ENCODE measurements at places on chromosomes 6 and 20. TPM values are rescaled to one million over a fixed set of nuclear protein-coding genes. Genes with fewer than 3 reads are reported as not detected.
A peak's percentile ranks its signal among the peaks of the same experiment; 100 is the strongest.

Gene GRM4
- total RNA-seq = not detected

Gene HLA-DRA
- 73.9 TPM for total RNA-seq

Gene ANGPT4
- total RNA-seq = 0.13 TPM

Gene SNHG17
- 26.5 TPM for total RNA-seq

Gene SLC22A7
- total RNA-seq = not detected

Gene TTLL9
- not detected for total RNA-seq

Gene BANF2
- not detected for total RNA-seq

Gene NOTCH4
- 10.9 TPM for total RNA-seq

DNA sequence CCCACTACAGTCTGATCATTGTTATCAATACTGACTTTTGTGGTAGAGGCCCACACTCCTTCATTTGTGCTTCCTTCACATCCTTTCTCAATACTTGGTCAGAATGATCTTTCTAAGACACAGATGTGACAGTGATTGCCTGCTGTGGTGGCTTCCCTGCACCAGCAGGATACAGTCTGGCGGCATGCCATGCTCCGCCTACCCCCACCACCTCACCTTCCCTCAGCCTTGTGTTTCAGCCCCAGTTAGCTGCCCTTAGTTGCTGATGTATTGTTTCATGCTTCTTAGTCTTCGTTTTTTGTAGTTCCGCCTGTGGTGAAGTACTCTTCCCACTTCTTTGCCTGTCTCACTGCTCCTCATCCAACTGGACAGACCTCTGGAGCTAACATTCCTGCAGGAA, 10.9 kb downstream of the LRRC1 start:
- H3K4me3 ChIP-seq = no peak overlapping the region
- H3K27me3 ChIP-seq = no peaks in the 10 kb centered on the region
- ATAC-seq = no peak
- no peak overlapping the region for H3K27ac ChIP-seq
- H3K4me1 ChIP-seq = peaks cover 23% of the 10 kb centered on the region

DNA sequence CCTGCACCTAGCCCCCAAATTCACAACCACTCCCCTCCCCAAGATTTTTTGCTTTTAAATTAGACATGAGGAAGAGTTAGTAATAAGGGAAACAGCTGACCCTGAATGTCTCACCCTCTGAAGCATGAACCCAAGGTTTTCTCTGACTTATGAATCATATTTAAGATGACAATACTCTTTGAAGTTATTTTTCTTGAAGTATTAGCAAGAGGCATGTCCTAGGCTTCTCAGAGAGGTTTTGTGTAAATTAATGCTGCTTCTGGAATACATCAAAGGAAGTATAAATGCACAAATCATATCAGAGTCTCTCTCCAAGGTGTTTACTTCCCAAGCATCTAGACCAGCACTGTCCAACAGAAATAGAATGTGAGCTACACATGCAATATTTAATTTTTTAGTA, 408.1 kb upstream of the MARCKS start:
- no peaks in the 10 kb centered on the region for H3K36me3 ChIP-seq
- H3K4me3 ChIP-seq = no peak overlapping the region
- H3K27me3 ChIP-seq = no peaks in the 10 kb centered on the region

DNA sequence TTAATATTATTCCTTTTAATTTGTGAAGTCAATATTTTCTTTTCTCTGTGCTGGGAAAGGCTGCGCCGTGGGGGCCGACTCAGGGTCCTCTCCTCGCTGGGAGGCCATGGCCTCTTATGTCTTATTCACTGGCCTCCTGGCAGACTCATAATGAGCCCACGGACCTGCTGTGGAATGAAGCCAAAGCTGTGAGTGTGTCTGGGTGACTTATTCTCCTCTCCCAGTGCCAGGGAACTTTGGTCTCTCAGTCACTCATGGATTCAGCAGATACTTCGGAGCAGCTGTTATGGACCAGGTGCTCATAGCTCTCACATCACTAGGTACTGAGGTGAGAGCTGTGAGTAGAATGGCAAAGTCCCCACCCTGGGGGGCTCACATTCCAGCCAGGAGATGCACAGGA, 297.6 kb downstream of the CDH26 start:
- no peaks in the 10 kb centered on the region for H3K4me1 ChIP-seq
- H3K36me3 ChIP-seq = no peaks in the 10 kb centered on the region
- H3K4me3 ChIP-seq = no peak overlapping the region
- no peak for ATAC-seq

- peak; percentile 49 for ATAC-seq
- no peaks in the 10 kb centered on the region for H3K27me3 ChIP-seq
- no peak overlapping the region for H3K27ac ChIP-seq
- no peaks in the 10 kb centered on the region for H3K36me3 ChIP-seq
- H3K4me3 ChIP-seq = no peak overlapping the region
Measured at GRCh38 chr20:38221119-38221589, 39.4 kb downstream of the KIAA1755 start.

DNA sequence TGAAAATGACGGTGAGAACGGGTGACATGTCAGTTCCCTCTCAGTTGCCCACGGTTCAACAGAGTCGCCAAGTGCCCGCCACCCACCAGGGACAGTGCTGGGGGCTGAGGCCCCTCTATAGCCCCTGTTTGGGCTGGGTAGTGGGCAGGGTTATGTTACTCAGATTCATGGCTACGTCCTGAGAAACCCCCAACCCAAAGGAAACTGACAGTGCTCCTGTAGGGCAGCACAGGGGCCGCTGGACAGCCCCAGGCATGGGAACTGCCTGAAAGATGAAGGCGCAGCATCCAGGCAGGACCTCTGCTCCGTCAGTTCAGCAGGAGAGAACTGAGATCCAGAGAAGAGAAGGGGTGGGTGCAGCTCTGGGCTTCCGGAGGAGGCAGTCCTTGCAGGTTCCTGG, 118.9 kb upstream of the PMEPA1 start:
- no peak for ATAC-seq
- H3K4me1 ChIP-seq = no peaks in the 10 kb centered on the region
- no peak overlapping the region for H3K27ac ChIP-seq
- no peaks in the 10 kb centered on the region for H3K36me3 ChIP-seq
- H3K27me3 ChIP-seq = no peaks in the 10 kb centered on the region

DNA sequence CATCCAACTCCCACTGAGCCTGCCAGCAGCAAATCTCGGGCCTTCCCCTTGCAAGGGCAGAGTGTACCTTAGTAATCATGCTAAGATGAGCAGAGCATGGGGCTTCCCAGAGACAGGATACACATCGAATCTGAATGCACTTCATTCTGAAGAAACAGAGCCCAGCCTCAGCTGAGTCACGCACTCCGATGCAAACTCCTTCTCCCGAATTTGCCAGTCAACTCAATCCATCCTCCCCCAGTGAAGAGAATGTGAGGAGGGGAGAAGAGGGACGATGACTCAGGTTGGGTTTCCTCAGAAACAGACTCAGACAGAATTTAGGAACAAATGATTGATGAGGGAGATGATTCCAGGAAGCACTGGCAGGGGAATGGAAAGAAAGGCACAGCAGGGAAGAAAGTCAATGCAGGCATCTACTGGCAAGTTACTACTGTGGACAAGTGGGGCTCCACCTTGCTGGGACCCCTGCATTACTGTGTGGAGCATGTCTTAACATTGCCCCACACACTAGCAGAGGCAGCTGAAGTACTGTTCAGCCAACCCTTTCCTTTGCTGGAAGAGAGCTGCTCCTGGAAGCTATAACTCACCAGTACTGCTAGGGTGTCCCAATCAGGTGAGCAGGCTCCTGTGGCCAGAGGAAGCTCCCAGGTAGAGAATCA, 251.6 kb downstream of the ADGB start:
- H3K4me1 ChIP-seq = no peaks in the 10 kb centered on the region
- ATAC-seq = no peak
- H3K36me3 ChIP-seq = no peaks in the 10 kb centered on the region
- no peaks in the 10 kb centered on the region for H3K27me3 ChIP-seq

- no peak overlapping the region for H3K4me3 ChIP-seq
- no peaks in the 10 kb centered on the region for H3K27me3 ChIP-seq
- H3K36me3 ChIP-seq = no peaks in the 10 kb centered on the region
- ATAC-seq = no peak
- H3K27ac ChIP-seq = no peak overlapping the region
- H3K4me1 ChIP-seq = peaks cover 5% of the 10 kb centered on the region
Measured at GRCh38 chr6:92114797-92115196, 1304.6 kb downstream of the EPHA7 start.

DNA sequence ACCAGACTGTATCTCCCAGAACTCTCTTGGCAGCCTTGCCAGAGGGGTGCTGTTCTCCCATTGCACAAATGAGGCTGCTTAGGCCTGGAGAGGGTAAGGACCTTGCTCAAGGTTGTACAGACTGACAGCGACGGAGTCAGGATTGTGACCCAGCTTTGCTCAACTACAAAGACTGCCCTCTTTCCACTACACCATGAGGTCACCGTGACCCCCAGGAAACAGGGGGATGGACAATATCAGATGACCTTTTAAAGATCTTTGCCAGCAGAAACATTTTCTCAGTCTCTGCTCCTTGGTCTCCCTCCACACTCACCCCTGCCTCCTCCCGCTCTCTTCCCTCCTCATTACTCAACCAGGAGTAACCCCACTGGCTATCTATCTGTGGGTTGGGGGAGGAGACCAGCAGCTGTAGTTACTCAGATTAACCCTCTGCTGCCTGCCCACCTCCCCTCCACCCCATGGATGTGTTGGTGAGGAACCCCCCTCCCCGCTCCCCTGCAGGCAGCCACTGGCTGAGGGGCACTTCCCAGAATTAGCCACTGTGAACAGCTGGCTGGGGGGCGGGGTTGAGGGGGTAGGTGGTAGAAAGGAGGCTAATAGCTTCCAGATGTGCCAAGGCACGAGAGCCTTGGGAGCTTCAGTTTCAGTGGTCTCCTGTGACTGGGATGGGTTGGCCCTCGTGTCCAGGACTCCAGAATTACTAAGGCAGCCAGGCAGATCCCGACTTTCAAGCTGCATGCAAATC, 26.9 kb upstream of the MRPS18A start:
- H3K4me3 ChIP-seq = no peak overlapping the region
- H3K4me1 ChIP-seq = peaks cover 14% of the 10 kb centered on the region
- ATAC-seq = peak; percentile 55
- no peaks in the 10 kb centered on the region for H3K36me3 ChIP-seq

DNA sequence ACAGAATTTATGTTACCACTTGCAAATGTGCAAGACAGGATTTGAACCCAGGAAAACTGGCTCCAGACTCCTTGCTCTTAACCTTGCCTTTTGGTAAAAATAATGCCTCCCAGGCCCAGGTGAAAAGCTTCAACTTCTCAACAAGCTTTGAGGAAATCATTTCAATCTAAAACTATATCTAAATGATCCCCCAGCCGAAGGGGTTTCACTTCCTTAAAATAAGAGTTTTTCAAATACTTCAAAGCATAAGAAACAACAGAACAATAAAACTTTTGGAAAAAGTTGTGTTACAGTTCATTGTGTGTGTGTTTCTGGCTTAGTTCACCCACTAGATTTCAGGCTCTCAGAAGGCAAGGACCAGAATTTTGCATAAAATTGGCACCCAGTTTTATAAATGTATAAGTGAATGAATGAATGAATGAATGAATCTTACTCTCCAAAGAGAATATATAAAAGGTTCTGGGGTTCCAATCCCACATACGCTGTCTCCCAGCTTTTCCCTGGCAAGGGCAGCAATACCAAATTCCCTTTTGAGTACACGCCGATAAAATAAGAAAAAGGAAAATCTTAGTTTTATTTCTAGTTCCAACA, 5.4 kb downstream of the OR2H2 start:
- no peak overlapping the region for H3K4me3 ChIP-seq
- no peaks in the 10 kb centered on the region for H3K27me3 ChIP-seq
- H3K36me3 ChIP-seq = no peaks in the 10 kb centered on the region
- no peak for ATAC-seq

- H3K4me3 ChIP-seq = no peak overlapping the region
- no peaks in the 10 kb centered on the region for H3K27me3 ChIP-seq
- no peaks in the 10 kb centered on the region for H3K36me3 ChIP-seq
- H3K4me1 ChIP-seq = peaks cover 2% of the 10 kb centered on the region
- peak; percentile 60 for ATAC-seq
Measured at GRCh38 chr6:71489736-71490135, 201.1 kb downstream of the OGFRL1 start.

DNA sequence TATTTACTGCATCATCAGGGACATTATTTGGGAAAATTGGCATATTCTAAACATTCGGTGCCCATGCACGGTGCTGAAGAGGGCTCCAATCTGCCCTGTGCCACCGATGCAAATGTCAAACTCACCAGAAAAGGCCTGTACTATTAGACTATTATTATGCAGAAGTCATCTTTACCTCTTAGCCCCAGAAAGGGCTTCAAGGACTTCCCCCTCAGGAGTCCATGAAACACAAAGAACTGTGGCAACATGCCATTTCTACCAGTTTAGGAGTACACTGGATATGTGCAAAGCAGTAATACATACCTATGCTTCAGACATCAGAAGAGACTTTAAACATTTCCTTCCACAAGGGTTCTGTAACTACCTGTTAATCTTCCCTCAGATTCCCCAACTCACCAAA, 8.6 kb downstream of the DIDO1 start:
- ATAC-seq = no peak
- H3K4me1 ChIP-seq = peaks cover 100% of the 10 kb centered on the region
- no peak overlapping the region for H3K4me3 ChIP-seq
- H3K36me3 ChIP-seq = peaks cover 10% of the 10 kb centered on the region
- H3K27me3 ChIP-seq = no peaks in the 10 kb centered on the region
- H3K27ac ChIP-seq = no peak overlapping the region

- peaks cover 71% of the 10 kb centered on the region for H3K4me1 ChIP-seq
- no peaks in the 10 kb centered on the region for H3K27me3 ChIP-seq
- ATAC-seq = no peak
- H3K27ac ChIP-seq = peak overlapping the region; percentile 27
Measured at GRCh38 chr20:58659841-58660240, 8.8 kb downstream of the STX16 start.

DNA sequence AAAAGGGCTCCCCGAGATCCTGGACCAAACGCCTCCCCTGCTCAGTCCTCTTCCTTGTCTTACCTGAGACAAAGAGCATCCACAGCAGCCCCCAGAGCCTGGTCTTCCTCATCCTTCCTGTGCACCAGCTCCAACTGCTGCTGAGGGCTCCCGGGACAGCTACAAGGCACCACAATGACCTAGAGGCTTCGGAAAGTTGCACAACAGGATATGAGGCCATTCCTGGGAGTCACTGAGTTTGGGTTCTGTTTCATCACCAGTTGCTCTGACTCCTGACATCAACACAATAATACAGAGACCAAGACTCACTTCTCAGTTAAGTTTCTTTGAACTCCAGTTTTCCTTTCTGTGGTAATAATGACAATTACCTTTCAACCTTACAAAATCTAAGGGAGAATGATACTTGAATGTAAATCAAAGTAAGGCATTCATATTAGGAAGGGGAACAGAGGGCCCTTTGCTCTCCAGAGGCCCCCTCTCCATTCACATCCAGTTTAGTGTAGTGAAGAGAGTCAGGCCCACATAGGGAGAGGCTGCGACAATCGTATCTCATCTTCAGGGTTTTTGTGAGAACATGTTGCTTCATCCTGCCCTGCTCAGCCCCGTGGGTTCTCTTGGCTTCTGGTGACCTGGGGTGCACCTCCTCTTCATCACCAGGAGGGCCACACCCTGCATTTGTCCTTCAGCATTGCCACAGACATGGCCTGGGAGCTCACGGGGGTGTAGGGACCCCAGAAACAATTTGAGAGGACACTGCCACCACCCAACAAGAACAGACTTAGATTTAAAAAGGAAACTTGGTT, at the start of gene TREM1:
TREM1 (minus strand) TSS at position 139 of the 803 bp plus-strand sequence; CDS start at position 112, 27 bp downstream.
- H3K4me1 ChIP-seq = no peaks in the 10 kb centered on the region
- H3K27ac ChIP-seq = no peak within 1 kb of the TSS
- peak; percentile 80 for ATAC-seq
- H3K36me3 ChIP-seq = no peaks in the 10 kb centered on the region

GRCh38 chr20:53692465-53693067, 98.9 kb upstream of the ZNF217 start:
- peaks cover 4% of the 10 kb centered on the region for H3K4me1 ChIP-seq
- peak; percentile 69 for ATAC-seq
- no peaks in the 10 kb centered on the region for H3K27me3 ChIP-seq
- no peak overlapping the region for H3K4me3 ChIP-seq

All from gastroesophageal sphincter (tissue), 4 donors.